ENCODE measurements at places on chromosomes 4 and X.

DNA sequence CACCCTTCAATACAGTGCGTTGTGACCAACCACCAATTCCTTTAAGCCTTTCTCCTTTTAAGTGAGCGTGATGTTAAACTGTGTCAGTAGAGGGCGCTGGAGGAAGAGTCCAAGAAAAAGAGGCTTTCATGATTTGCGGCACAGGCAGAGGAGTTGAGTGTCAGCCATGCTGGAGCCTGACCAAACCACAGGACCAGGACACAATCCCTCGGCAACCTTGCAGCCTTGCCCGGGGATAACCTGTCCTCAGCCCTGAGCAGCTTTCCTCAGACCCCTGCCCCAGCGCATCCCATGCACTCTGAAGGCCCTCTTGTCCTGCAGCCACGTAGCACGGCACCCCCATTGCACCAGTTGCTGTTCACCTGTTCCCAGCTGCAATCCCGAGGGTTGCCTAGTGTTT lies 53.5 kb upstream of the SMIM31 start:
- no peak for DNase-seq

GRCh38 chr4:140893939-140894338 lies 137.8 kb upstream of the TBC1D9 start:
- DNase-seq, result no peak

GRCh38 chrX:15191830-15192229 lies 78.1 kb downstream of the ASB9 start:
- no peak for DNase-seq

GRCh38 chr4:25489253-25489797 lies 112.3 kb downstream of the ANAPC4 start:
- DNase-seq, result no peak

DNA sequence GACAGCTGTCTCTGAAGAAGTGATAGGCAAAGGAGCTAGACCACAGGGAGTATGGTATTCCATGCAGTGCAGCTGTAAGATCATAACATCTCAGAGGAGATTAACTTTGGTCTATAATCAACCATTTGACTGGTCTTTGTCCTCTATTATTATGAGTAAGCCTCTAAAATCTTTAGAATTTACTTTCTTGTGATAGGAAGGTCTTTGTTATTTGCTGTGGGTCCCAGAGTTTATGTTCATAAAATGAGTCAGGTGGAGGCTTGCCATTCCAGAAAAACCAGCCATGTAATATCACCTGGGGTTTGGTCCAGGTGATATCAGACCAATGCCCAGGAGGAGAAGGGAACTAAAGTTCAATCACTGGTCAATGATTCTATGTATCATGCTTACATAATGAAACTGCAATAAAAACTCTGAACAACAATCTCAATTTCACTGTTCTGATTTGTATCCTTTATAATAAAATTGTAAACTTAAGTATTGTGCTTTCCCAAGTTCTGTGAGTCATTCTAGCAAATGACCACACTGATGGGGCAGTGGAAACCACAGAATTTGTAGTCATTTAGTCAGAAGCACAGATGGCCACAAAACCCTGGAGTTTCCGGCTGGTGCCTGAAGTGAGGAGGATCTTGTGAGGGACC lies 239.6 kb upstream of the TRAM1L1 start:
- DNase-seq, result no peak

DNA sequence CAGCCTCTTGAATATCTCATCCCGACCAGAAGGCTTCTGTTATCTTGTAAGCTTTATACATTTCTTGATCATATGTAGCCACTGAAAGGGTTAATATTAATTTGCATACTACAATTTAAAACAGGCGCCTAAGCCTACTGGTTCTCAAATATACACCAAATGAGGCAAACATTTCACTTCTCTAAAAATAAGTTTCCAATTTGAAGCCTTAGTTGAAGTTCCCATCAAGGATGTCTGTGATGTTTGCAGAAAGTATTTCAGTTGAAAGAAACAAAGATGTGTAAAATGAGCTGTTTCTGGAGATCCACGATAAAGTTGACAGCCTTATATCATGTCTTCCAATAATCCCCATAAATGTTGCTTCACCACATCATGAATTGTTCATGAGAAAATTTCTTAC lies 70.6 kb downstream of the KIT start:
- no peak for DNase-seq

DNA sequence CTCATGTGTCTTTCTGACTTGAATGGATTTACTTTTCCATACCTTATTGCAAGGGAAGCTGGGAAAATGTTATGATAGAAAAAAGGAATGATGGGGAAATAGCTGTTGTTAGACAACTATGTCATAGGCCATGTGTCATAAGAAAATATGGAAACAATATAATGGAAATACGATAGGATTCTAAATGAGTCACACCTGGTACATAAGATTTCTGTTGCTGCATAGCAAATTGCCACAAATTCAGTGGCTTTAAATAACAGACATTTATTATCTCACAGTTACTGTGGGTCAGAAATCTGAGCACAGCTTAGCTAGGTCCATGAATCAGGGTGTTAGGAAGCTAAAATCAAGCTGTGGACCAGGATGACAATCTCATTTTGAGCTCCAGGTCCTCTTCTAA lies 44.6 kb upstream of the ANKRD50 start:
- DNase-seq, result no peak

DNA sequence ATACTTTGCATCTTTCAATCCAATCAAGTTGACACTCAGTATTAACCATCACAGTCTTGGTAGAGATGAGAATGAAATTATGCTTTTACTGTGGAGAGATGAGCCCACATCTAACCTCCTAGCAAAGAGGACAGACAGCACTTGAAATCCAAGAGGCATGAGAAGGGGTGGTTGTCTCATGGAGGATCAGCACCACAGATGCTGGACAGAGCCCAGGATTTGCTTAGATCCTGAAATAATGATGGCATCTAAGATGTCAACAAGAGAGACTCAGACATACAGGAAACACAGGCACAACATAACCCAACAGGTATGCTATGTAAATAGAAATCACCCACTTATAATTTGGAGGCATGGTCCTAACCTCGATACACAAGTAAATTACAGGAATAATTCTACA lies 74.3 kb upstream of the VCX2 start:
- no peak for DNase-seq

- DNase-seq, result no peak
Measured at GRCh38 chr4:175048906-175049305, 130.7 kb downstream of the ADAM29 start.

DNA sequence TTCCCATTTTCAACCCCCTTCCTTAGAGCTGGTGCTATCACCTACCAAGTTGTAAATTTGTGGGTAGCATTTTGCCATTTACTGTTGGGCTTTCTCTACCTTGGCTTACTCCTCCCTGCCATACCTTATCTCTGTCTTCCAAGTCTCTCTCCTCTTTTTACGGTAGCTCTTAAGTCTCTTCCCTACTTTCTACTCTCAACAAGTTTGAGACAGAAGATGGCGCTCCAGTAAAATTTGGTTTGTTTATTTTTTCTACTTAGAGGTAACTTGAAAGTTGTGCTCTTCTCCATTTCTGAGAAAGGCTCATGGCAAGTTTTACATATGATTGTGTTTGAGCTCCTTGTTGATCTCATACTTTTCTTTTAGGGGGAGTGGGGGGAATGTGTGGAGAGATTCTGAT lies 1508.1 kb downstream of the TECRL start:
- no peak for DNase-seq

- peak; percentile 22 for DNase-seq
Measured at GRCh38 chr4:107736924-107737448, 17.0 kb upstream of the PAPSS1 start.

DNA sequence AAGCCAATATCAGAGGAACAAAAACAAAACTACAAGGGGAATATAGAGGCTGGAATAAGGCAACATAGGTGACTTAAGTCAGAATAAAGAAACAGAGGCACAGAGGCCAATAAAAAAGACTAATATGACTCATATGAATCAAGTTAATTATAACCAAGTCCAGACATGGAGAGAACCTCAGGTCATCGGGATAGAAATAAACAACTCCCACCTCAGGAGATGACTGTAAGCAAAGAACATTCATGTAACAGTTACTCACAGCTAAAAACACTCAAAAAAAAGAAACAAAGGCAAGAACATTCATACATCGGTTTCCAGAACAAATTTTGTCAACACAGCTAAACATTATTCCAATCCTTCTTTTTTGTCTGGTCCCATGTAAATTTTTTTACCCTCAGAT lies 60.3 kb upstream of the RXFP1 start:
- no peak for DNase-seq

GRCh38 chrX:76184276-76184675 lies 11.4 kb downstream of the PBDC1 start:
- DNase-seq, result no peak

DNA sequence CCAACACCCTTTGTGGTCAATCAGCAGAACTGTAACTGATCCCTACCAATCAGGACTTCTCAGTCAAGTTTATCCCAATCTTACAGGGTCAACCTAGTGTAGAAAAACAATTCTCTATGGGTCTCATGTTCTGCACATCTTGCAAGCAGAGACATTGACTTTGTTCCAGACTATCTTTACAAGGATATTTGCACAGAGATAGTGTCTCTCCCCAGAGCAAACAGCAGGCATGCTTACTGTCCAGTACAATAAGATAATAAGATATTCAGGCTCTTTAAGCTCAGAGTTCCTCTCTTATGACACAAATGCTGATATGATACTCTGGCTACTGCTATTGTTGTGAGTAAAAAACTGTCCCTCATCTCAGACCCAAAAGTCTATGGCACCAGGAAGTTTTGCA lies 53.2 kb downstream of the ACSL4 start:
- no peak for DNase-seq

GRCh38 chr4:103076747-103077347 lies at the start of gene SLC9B2:
TSS of gene SLC9B2 (minus strand) at chr4:103076761. CDS start at chr4:103067550, 9,211 bp downstream.
- no peak for DNase-seq

DNA sequence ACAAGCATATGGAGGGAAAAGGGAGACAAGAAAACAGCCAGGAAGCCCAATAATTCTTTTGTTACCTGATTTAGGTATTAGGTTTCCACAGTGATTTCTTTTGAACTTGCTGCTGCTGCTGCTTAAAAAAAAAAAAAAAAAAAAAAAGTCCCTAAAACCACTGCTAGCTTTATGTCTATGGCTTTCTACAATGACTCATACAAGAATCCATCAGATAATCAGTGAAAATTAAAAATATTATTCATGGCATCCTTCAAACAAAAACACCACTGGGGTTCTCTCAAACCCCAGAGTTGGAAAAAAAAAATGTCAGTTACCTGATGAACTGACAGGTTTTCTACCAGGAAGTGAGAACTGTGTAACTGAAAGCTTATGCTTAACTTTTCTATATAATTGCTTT lies 14.3 kb downstream of the EPHA5 start:
- no peak for DNase-seq

DNA sequence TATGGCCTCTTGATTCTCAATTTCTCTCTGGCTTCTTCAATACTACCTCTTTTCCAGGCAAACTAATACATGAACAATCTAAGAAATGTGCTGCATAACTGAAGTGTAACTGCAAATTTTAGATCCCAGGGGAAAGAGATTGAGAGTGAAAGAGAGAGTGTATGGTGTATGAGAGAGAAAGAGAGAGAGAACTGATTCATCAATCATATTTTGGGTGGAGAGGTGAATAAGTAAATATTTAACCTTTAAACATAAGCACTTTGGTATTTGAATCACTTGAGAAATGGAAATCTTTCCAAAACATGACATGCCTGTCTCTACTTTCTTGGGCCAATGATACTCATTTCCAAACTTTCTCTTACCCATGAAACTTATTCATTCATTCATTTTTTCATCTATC lies 147.2 kb upstream of the DIPK2B start:
- DNase-seq, result no peak

DNA sequence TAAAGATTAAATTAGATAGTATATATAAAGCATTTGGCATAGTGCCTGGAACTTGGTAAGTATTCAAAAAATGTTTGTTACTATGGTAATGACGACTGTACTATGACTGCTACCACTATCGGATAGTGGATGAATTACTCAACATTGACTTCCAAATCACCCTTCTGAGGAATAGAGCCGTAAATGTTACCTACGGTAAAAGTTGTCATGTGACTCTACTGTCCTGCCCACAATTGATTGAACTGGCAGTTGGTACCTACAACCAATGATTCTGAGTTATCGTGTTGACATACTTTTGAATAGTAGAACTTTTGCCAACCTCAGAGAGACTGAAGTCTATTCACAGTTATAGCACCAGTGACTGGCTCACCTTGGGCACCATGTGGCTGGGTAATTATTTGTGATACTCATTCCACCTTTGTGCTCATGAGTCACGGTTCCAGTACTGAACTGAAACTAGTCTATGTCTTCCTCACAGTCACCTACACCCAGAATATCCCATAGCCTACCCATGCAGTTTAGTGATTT lies 185.5 kb upstream of the PITX2 start:
- DNase-seq, result no peak

DNA sequence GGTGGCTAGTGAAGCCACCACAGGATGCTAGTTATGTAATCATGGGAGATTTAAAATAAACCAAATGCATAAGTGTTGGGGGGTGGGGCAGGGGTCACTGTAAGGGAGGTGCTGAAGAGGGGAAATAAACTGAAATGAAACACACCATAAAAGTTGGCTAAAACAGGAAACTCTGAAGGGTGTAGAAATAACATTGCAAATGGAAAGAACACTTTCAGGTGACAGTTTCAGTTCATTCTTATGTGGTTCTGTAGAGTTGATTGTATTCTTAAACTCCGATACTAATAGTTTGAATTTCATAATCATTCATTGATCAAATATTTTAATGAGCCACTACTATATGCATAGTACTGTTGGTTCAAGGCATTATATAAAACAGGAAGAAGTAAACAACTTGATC lies 80.1 kb downstream of the HDAC8 start:
- DNase-seq, result no peak

DNA sequence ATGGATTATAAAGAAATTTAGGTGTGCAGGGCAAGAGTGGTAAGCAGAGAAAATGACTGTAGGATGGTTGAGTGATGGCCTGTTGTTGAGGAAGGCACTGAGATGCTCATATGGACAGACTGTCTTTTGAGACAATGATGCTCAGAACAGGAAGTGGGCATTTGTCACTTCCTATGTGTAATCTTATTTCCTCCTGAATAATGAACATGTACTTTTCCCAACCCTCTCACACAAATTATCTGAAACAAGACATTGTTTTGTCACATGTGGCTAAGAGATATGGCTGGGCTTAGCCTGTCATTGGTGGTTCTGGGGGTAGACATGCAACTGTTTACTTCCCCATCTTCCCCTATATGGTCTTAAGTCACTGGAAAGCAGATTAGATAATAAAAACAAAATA lies 240.5 kb downstream of the CFAP47 start:
- DNase-seq, result no peak

DNA sequence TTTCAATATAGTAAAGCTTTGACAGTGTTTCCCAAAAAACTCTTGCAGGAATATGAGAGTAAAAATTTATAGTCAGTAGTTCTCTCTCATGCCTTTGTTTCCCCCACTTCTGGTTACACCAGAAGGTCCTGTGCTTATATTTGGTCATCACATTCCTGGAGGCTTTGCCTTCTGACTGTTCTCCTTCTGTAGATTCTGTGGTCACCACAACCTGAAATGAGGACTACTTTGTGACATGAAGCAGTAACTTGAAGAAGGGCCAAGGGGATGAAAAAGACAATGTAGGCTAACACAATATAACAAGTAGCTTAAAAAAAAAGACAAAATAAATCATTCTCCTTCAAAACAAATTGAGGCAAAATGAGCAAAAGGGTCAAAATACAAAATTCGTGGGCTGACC lies 366.2 kb upstream of the NR3C2 start:
- no peak for DNase-seq

All from amygdala (tissue), 56 donors.